Brain pericyte (primary cell): ENCODE measurements at places on chromosomes 4 and X.

DNA sequence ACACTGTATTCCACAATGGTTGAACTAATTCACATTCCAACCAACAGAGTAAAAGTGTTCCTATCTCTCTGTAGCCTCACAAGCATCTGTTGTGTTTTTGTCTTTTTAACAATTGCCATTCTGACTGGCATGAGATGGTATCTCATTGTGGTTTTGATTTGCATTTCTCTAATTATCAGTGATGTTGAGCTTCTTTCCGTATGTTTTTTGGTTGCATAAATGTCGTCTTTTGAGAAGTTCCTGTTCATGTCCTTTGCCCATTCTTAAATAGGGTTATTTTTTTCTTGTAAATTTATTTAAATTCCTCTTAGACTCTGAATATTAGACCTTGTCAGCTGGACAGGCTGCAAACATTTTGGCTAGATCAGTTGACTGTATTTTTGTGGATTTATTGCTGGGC lies 78.2 kb downstream of the VSIG4 start:
- DNase-seq, result no peak

GRCh38 chr4:8218371-8219031 lies 19.4 kb downstream of the SH3TC1 start:
- no peak for DNase-seq

- DNase-seq, result no peak
Measured at GRCh38 chr4:10552591-10553280, 95.5 kb upstream of the ZNF518B start.

DNA sequence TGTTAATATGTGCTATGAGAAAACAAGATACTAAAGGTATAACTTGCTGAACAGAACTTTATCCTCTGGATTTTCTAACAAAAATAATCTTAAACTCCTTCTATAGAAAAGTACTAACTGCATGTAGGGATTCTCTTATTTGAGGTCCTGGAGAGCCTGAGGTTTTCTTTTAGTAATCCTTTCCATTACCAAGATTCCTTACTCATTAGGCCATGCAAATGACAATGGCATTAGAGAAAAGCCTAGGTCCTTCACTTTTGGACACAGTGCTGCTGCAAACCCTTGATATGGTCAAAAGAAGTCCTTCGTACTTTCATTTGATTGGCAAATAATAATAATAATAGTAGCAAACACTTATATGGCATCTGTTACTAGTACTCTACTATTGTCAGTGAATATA lies 3.2 kb downstream of the MMRN1 start:
- DNase-seq, result no peak

DNA sequence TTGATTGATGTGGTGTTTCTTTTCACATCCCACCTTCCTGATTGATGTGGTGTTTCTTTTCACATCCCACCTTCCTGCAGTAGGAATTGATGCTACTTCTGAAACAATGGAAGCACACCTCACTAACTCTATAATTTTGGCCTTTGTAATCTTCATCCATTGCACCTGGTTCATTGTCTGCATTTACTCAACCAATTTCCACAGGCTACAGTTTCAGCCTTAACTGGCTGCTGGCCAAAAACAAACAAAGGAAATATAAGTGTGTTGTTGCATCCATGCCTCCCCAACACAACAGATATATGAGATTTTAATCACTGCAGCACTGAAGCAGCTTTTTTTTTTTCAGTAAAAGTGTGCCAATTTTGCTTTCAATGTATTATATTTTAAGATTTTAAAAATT lies 867.6 kb upstream of the PCDH7 start:
- DNase-seq, result no peak

DNA sequence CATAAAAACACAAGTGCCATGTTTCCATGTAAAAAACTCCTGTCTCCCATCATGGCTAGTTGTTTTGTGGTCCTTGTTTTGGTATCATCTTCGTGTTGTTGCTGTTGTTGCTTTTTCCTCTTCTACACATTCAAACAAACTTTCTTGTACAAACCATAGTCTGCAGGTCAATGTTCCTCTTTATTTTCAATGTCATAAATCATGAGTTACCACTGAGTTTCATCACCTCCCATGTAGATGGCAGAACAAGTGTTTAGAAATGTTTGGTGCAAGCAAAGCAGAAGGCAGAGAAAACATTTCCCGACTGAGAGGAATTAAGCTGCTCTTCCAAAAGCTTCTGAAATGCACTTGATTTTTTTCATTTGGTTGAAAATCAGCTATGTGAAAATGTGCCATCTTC lies 166.0 kb downstream of the ANTXR2 start:
- no peak for DNase-seq
